ENCODE measurements at places on chromosomes 11 and 22. TPM values are rescaled to one million over a fixed set of nuclear protein-coding genes. Genes with fewer than 3 reads are reported as not detected.

DNA sequence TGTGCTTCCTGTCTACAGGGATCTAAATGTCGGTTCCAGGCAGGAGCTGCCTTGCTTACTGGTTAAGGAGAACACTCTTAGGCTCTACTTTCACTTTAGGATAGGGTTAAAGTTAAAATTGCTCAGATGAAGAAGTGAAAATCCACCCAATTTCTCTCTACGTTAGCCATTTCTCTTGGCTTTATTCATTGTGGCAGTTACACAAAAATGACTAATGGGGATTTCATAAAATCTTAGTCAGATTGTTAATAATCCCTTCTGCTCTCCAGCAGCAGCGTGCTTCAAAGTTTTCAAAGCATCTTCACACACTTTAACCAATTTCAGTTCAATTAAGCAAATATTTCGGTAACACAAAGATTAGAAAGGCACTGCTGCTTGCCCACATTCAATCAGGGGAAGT is 58.4 kb upstream of the RCN1 start:
- DNase-seq, result no peak

DNA sequence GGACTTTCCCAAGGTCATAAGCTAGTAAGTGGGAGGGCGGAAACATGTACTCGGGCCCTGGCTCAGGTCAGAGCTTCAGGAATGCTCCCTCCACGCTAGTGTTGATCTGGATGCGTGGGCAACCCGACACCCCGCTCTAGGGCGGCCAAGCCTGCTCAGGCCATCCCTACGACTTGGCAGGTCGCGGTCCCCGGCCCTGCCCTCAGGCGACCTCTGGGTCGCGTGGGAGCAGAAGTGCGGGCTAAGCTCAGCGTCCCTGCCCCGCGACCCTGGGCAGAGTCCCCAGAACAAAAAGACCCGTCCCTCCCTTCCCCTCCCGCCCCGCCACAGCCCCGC is 781 bp upstream of the TEF start:
- peak; percentile 89 for DNase-seq

- no peak for DNase-seq
These were observed 242.2 kb downstream of the DCDC1 start for GRCh38 chr11:31127290-31127689.

GRCh38 chr11:7894251-7894650 is 36.8 kb downstream of the OR10A6 start:
- no peak for DNase-seq

DNA sequence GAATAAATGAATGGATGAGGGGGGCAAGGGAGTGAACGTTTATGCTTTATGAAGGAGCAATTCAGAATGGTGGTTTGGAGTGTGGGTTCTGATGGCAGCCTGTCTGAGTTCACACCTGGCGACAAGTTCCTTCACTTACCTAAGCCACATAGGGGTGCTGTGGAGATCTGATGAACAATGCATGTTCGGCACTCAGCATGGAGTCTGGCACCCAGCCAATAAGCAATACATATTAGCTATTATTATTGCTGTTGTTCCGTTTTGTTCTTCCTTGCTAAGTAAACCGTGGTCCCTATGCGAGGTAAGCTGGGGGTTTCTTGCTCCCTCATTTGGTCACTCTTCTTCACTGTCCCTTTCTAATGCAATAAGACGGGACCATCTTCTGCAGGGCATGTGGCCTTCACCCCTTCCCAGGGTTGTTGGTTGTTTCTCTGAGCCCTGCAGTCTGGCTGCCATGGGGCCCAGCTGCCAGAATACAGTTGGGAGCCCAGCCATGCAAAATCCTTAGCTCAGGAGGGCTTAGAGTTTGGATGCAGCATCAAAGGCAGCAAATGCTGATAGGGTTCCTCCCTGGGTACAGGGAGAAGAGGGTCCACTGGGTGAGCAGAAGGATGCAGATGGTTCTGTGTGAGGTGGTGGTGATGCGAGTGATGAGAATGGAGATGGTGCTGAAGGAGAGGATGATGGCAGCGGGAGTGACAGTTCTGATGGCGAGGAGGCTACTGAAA is 6.4 kb upstream of the PKNOX2 start:
- DNase-seq, result peak; percentile 19

- no peak for DNase-seq
These were observed 96.6 kb downstream of the FDX1 start for GRCh38 chr11:110526323-110526722.

DNA sequence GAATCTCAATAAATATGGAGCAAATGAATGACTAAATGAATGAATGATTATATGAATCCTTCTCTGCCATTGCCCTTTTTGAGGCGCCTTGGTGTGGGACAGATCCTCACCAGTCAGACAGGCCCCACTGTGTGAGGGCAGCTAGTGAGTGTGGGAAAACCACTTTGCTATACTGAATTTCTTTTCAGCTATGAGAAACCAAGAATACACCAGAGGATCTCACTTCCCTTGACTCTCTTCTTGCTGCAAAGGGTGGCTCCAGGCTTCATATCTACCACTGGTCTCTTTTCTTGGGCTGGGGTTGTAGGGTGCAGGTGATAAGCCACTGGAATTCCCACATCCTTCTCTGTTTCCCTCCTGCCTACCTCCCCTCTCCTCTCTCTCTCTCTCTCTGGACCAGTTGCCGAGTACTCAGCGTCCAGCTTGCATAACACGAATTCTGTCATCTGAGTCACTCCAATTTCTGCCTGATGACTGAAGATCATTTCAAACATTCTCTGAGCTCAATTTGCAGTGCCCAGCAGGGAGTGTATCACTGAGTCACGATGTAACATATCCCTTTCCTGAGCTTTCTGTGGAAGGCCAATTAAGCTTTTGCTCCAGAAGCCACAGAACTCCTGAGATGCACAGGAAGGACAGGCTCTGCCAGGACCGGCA is 304.3 kb upstream of the NCAM1 start:
- no peak for DNase-seq

DNA sequence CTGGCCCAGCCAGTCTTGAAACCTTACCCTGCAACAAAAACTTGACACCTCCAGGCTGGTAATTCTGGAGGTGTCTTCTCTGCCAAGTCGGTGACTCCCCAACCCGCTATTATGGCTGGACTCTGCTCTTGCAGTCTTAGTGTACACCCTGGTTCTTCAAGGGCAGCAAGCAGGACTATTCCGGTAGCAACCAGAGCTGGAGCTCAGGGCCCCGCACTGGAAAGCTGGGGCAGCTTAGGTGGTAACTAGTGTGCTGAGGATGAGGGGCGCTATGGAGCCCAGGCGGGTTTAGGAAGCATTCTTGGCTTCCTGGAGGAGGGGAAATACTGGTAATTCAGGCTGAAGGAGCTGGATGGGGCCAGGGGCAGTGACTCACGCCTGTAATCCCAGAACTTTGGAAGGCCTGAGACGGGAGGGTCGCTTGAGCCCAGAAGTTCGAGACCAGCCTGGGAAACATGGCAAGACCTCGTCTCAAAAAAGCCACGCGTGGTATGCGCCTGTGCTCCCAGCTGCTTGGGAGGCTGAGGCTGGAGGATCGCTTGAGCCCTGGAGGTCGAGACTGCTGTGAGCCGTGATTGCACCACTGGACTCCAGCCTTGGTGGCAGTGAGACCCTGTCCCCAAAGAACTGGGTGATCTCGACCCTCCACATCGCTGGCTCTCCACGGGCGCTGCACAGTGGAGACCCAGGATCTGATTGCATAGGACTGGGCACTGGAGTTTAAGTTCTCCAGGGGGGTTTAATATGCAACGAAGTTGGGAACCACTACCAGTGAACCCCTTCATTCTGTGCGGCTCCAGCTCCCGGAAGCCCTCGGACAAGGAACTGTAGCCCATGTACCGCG is 10.6 kb upstream of the AIFM3 start:
- no peak for DNase-seq

DNA sequence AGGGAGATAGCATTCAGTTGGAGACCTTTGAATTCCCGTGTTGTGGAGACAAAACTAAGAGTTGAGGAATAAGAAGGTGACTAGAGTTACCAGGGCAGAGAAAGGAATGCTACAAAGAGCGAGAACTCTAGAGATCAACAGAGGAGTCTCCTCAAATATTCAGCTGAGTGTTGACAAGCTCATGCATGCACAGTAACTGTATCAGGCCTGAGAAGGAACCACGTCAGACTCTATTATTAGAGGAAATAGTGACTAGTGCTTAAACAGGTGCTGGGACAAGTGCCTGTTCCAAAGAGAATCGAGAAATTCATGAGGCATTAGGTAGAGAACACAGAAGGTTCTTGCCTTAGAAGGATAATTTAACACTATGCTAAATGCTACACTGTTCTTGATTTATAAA is 333.8 kb upstream of the CHORDC1 start:
- DNase-seq, result no peak

GRCh38 chr11:118706546-118706825 is 27.0 kb upstream of the TREH start:
- no peak for DNase-seq

- peak; percentile 95 for DNase-seq
These were observed at the start of gene ACP2 for GRCh38 chr11:47248664-47249377. Gene ACP2 (minus strand): TSS chr11:47248814. CDS start chr11:47248789, 25 bp downstream.

DNA sequence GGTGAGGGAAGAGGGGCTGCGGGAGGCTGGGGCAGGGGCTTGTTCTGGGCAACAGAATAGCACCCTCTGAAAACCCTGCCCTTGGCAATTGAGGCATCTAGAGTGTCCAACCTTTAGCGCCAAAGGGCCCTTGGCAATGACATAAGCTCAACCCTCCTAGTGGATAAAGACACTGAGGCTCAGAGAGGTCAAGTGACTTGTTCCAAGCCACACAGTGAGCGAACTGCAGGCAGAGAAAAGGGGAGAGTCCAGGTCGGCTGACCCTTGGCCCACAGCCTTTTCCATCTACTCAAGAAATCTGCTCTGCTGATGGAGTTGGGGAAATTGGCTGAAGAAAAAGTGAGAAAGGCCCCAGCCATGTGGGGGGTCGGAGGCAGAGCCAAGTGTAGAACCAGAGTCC is 2.9 kb downstream of the SEC14L2 start:
- no peak for DNase-seq

DNA sequence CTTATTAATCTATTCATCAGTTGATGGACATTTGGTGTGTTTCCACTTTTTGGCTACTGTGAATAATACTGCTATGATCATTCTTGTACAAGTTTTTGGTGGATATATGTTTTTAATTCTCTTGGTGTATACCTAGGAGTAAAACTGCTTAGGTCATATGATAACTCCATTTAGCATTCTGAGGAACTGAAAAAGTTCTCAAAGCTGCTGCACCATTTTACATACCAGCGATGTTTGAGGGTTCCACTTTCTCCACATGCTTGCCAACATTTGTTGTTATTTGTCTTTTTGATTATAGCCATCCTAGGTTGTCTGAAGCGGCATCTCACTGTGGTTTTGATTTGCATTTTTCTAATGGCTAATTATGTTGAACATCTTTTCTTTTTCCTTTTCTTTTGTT is 4.1 kb upstream of the ACER3 start:
- DNase-seq, result no peak

DNA sequence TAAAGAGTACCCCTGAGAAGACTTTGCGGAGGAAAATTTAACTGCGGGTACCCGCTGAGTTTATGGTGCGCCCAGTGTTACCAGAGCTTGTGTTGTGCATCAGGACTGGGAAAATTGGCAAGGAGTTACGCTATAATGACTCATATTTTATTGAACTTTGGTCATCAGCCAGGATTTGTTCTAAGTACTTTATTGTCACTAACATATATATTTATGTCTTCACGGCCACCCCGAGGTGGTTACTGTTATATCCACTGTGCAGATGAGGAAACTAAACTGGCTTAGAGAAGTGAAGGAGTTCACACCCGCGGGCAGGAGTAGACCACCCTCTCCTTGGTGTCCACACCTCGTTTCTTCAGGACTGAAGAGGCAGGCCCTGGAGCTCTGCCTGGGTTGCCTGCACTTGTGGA is 667 bp downstream of the ACCS start:
- no peak for DNase-seq

GRCh38 chr11:6557761-6558674 is 45.4 kb downstream of the RRP8 start:
- peak; percentile 45 for DNase-seq

- no peak for DNase-seq
These were observed 45.0 kb upstream of the APOA1 start for GRCh38 chr11:116882386-116882785.

DNA sequence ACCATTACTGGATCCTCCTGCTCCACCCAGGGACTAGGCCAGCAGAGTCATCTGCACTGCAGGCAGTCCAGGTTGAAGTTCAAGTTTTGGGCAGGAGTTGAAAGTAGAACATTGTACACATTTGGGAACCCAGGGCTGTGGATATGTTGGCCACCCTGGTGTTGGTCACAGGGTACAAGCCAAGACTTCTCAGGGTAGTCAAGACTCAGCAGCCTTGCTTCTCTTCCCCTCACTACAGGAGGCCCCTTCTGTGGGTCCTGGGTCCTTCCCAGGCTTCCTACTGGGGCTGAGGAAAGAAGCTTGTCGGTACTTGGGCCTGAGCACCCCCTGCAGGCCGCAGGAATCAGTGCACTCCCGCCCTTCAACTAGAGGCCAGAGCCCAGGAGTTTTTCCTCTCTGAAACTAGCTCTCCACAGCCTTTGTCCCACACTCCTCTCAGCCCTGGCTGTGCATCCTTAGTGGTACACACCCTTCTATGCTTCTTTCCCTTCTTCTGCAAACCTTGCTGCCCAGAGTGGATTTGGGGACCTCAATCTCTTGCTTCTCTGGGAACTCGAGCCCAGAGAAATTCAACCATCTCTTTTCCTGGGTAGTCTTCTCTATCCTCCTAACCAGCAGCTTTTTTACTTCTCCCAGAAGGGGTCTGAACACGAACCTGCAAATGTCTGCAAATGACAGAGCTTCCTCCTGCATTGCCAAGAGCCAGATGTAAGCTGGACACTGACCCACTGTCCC is 2.6 kb upstream of the HPX start:
- peak; percentile 78 for DNase-seq

GRCh38 chr11:118415739-118416068 is 14.3 kb downstream of the ATP5MG start:
- DNase-seq, result no peak

- DNase-seq, result peak; percentile 56
These were observed 5.8 kb downstream of the CARS1 start for GRCh38 chr11:3051196-3052108.

- DNase-seq, result no peak
These were observed 56.1 kb upstream of the EIF3M start for GRCh38 chr11:32527261-32528175.

- no peak for DNase-seq
These were observed 113.6 kb upstream of the MTNR1B start for GRCh38 chr11:92855607-92856405.

DNA sequence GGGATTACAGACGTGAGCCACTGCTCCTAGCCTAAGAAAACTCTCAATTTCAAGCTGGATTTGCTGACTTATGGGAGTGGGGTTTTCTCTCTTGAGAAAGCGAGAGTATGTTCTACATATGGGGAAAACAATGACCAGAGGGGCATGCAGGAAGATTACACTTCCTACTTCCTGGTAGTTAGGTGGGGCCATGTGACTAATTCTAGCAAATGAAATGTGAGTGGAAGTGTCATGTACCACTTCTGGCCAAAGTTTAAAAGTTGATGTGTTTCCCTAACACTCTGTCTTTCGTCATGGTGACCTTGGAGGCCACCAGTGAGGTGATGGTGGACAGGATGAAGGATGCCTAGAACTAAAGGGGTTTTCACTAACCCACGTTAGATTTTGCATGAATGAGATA is 50.5 kb downstream of the PARVG start:
- DNase-seq, result no peak

- DNase-seq, result no peak
These were observed 179.4 kb downstream of the CADM1 start for GRCh38 chr11:115324581-115325432.

Gene SLC6A5
- polyA plus RNA-seq, result not detected

Gene SYCE3
- not detected for polyA plus RNA-seq

Gene GLYATL2
- not detected for polyA plus RNA-seq

Gene OR6A2
- polyA plus RNA-seq, result not detected

Gene CD248
- polyA plus RNA-seq, result 3.1 TPM

Gene CLCF1
- polyA plus RNA-seq, result 19.5 TPM

Gene LYVE1
- 28.2 TPM for polyA plus RNA-seq

Gene CD3E
- polyA plus RNA-seq, result 0.43 TPM

Gene CNIH2
- not detected for polyA plus RNA-seq

Gene ALDH3B1
- polyA plus RNA-seq, result 9.1 TPM

Gene IGLL1
- polyA plus RNA-seq, result not detected

Gene SH3BP1
- 14.8 TPM for polyA plus RNA-seq
